Karpas-422 (cell line): ENCODE measurements at places on chromosomes 2 and 18. TPM values are rescaled to one million over a fixed set of nuclear protein-coding genes. Genes with fewer than 3 reads are reported as not detected.

CNTNAP5 gene
- 0.25 and 0.78 TPM in 2 replicates for total RNA-seq

RNF125 gene
- total RNA-seq: not detected in 2 replicates

ANTXR1 gene
- total RNA-seq: not detected in 2 replicates

TRIM54 gene
- not detected in 2 replicates for total RNA-seq

HJURP gene
- total RNA-seq: 16.5 and 29.0 TPM in 2 replicates

RAB27B gene
- 0.11 TPM in 1 of 2 replicates, not detected in the other for total RNA-seq

ALKAL2 gene
- total RNA-seq: not detected in 2 replicates

DNA sequence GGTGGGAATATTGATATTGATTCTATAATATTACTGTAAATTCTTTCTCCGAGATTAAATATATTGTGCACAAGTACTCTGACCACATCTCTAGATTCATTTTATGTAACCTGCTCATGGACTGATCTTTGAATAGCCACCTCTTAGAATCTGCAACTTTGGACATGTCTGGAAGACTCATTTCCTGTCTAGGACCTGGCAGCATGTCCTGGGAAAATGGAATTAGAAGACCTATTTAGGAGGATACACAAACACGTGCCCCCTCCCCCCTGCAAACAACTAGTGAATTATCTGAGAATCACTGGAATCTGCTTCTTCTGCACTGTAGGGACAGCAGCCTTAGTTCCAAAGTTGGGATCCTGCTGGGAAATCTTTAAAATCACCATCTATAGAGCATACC is 94.1 kb downstream of the UBE2E3 start:
- H3K4me1 ChIP-seq: peaks cover 26% of the 10 kb centered on the region
- H3K27me3 ChIP-seq: no peaks in the 10 kb centered on the region
- no peak overlapping the region for H3K27ac ChIP-seq
- DNase-seq: no peak

GRCh38 chr18:54805571-54806334 is 22.5 kb upstream of the RAB27B start:
- no peak overlapping the region for H3K27ac ChIP-seq
- no peak overlapping the region for H3K4me3 ChIP-seq
- no peaks in the 10 kb centered on the region for H3K4me1 ChIP-seq
- no peak for DNase-seq

- H3K4me3 ChIP-seq: peak within 1 kb of the TSS; percentile 77
- no peaks in the 10 kb centered on the region for H3K27me3 ChIP-seq
- peaks cover 19% of the 10 kb centered on the region; the same call in 1 of the 2 replicates for H3K36me3 ChIP-seq
- peak; percentile 98 for DNase-seq
Observed at GRCh38 chr18:9136315-9137155, at the start of gene ANKRD12. ANKRD12 (plus strand) TSS chr18:9136781; CDS start chr18:9182433, 45,652 bp downstream.

DNA sequence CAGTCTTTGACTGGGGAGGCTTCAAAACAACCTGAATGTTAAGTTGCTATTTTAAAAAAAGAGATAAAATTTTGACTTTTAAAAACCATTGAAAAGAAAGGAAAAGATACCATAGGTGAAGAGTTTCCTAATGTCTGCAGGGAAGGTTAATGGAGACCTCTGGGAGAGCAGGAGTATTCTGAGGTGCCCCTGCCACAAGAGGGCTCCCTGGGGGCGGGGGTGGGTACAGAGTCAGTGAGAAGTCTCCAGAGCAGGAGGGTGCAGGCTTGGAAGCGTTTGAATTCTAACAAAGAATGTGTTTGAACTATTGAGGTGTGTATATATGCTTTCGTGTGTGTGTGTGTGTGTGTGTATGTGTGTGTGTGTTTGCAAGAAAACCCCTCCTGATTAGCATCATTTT is 46.7 kb upstream of the ST6GAL2 start:
- no peak overlapping the region for H3K4me3 ChIP-seq
- no peaks in the 10 kb centered on the region for H3K27me3 ChIP-seq
- H3K36me3 ChIP-seq: no peaks in the 10 kb centered on the region

DNA sequence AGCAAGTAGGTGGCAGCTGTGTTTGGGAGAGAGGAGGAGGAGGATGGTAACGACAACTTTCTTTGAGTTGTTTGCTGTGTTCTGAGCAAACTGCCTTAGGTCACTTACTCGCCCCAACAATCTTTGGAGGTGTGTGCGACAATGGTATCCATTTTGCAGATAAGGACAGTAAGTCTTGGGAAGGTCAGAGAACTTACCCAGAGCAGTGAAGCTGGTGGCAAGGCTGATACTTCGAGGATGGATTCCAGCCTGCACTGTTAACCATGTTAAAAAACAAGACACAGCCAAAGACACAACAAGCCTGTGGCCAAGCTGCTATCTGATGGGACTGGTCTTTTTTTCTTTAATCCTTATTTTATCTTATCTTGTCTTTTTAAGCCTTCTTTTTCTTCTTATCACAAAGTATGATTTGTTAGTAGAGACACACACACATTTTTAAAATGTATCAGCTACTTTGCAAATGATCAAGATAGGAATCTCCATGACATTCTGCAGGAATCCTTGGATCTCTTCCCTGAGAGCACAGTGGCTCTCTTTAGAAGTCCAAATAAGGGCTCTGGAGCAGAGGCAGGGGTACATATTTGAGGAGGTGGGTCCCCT is 27.9 kb downstream of the CNDP1 start:
- no peaks in the 10 kb centered on the region for H3K36me3 ChIP-seq
- H3K4me1 ChIP-seq: no peaks in the 10 kb centered on the region
- H3K27ac ChIP-seq: no peak overlapping the region
- no peak overlapping the region for H3K4me3 ChIP-seq
- H3K27me3 ChIP-seq: no peaks in the 10 kb centered on the region

DNA sequence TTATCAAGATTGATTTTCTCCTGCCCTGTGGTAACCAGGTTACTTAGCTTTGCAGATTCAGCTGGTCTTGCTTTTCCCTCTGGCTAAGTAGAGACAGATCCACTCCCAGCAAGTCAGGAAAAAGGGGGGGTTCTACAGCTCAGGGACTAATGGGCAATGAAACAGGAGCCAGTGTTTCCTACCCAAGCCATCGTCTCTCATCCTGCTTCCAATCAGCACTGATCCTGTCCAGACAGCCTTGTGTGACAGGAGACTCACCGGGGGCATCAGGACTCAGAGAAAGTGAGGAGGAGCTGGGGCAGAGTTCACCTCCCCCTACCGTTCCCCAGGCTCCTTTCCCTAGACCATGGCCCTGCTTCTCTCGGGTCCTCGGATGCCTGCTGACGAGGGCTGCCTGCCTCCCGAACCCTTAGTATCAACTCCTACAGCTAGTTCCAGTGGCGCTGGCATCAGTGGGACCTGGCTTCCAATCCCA is 307.6 kb downstream of the ALK start:
- H3K4me1 ChIP-seq: no peaks in the 10 kb centered on the region
- H3K4me3 ChIP-seq: no peak overlapping the region
- no peak for DNase-seq
- no peaks in the 10 kb centered on the region for H3K27me3 ChIP-seq
- H3K27ac ChIP-seq: no peak overlapping the region
- no peaks in the 10 kb centered on the region for H3K36me3 ChIP-seq

- no peak overlapping the region for H3K27ac ChIP-seq
- no peaks in the 10 kb centered on the region for H3K4me1 ChIP-seq
Observed at GRCh38 chr2:235894839-235895238, 273.3 kb downstream of the GBX2 start.
